ENCODE measurements at places on chromosomes 1 and 21.

GRCh38 chr1:82542141-82542540 lies 741.4 kb downstream of the ADGRL2 start:
- no peak overlapping the region for H3K27ac ChIP-seq
- H3K4me3 ChIP-seq, result no peak overlapping the region
- H3K36me3 ChIP-seq, result no peaks in the 10 kb centered on the region
- H3K4me1 ChIP-seq, result no peaks in the 10 kb centered on the region
- DNase-seq, result no peak
- H3K27me3 ChIP-seq, result no peaks in the 10 kb centered on the region

GRCh38 chr1:228164561-228165371 lies 838 bp upstream of the IBA57 start:
- no peak for DNase-seq
- H3K27me3 ChIP-seq, result no peaks in the 10 kb centered on the region
- peaks cover 28% of the 10 kb centered on the region for H3K4me1 ChIP-seq
- peak overlapping the region; percentile 90 for H3K4me3 ChIP-seq
- H3K27ac ChIP-seq, result peak overlapping the region; percentile 97

GRCh38 chr1:79859212-79859948 lies 852.9 kb upstream of the ADGRL4 start:
- H3K4me1 ChIP-seq, result no peaks in the 10 kb centered on the region
- H3K4me3 ChIP-seq, result no peak overlapping the region
- DNase-seq, result no peak
- no peaks in the 10 kb centered on the region for H3K27me3 ChIP-seq
- no peak overlapping the region for H3K27ac ChIP-seq

DNA sequence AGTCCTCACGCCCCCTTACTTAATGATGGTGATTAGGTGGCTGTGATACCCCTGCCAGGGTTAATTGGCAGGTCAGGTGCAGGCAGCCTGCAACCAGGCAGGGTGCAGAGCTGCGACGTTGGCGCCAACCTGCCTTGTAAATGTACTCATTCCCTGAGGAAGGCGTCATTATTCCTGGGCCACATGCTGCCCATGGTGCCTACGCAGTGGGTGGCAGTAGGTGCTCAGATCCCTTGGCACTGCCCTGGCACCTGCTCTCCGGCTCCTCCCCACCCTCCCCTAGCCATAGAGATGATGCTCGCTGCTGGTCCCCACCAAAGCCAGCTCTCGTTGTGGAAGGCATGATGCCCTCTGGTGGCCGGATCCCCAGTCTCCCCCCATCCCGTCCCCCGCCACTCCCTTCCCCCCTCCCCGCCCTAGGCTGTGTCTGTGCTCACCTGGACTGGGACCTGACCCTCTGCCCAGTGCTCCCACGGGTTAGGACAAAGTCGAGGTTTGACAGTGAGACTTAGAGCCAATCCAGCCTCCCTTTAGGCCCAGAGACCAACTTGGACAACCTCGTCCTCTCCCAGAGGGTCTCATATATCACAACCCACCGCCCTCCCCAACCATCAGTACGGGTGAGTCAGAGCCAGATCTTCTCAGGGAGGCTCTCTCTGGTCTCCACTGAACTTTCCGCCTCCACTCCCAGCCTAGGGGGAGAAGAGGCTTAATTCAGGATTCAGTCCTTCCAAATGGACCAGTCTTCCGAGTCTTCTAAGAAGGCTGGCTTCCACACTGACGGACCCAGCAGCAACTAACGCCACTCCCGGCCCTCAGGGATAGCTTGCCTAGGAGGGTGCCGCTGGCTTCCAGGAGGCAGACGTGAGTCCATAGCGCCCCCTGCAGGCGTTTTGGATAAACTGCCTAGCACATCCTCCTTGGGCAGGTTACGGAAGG lies 5.7 kb downstream of the KRTCAP2 start:
- H3K36me3 ChIP-seq, result peaks cover 29% of the 10 kb centered on the region
- no peaks in the 10 kb centered on the region for H3K27me3 ChIP-seq
- no peak overlapping the region for H3K27ac ChIP-seq
- H3K4me1 ChIP-seq, result peaks cover 28% of the 10 kb centered on the region
- H3K4me3 ChIP-seq, result peak overlapping the region; percentile 53

DNA sequence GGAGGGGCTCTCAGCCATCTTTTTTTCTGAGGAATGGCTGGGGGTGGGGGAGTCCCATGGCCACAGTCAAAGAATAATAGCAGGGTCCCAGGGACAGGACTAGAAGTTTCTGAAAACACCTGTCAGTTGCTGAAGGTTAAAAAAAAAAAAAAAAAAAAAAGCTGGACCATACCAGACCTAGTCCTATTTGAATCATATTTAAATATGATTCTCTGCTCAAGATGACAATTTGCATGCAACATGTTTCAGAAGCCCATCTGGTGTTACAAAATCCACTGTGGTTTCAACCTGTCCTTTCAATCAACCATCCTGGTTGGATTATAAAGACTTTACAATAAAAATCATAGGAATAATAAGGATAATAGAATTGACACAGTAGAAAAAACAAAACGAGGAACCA lies 153.7 kb downstream of the TENT5C start:
- no peak overlapping the region for H3K27ac ChIP-seq
- H3K27me3 ChIP-seq, result peaks cover 28% of the 10 kb centered on the region
- peaks cover 6% of the 10 kb centered on the region for H3K4me1 ChIP-seq
- no peak overlapping the region for H3K4me3 ChIP-seq

GRCh38 chr1:25716320-25716719 lies 83.7 kb upstream of the SELENON start:
- no peak overlapping the region for H3K27ac ChIP-seq
- no peak overlapping the region for H3K4me3 ChIP-seq
- H3K4me1 ChIP-seq, result peaks cover 6% of the 10 kb centered on the region

DNA sequence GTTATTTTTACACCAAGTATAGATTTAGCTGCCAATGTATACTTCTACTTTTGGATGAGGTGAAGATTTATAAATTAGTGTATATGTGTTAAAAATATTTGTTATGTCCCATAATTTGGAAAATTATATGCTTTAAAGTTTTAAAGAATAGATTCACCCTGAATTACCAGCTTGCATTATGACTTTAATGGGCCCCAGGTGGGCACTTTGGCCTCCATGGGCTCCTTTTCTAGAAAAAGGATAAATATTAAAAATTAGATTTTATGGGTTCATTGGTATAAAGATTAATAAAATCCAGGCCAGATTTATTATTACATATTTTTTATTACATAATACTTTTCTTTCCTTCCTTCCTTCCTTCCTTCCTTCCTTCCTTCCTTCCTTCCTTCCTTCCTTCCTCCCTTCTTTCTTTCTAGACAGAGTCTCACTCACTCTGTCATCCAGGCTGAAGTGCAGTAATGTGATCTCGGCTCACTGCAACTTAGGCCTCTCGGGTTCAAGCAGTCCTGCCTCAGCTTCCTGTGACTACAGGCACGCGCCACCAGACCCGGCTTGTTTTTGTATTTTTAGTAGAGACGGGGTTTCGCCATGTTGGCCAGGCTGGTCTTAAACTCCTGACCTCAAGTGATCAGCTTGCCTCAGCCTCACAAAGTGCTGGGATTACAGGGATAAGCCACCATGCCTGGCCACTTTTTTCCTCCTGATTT lies 21.9 kb downstream of the KMO start:
- H3K4me3 ChIP-seq, result no peak overlapping the region
- H3K4me1 ChIP-seq, result peaks cover 21% of the 10 kb centered on the region
- H3K36me3 ChIP-seq, result peaks cover 2% of the 10 kb centered on the region
- H3K27ac ChIP-seq, result no peak overlapping the region
- no peak for DNase-seq

DNA sequence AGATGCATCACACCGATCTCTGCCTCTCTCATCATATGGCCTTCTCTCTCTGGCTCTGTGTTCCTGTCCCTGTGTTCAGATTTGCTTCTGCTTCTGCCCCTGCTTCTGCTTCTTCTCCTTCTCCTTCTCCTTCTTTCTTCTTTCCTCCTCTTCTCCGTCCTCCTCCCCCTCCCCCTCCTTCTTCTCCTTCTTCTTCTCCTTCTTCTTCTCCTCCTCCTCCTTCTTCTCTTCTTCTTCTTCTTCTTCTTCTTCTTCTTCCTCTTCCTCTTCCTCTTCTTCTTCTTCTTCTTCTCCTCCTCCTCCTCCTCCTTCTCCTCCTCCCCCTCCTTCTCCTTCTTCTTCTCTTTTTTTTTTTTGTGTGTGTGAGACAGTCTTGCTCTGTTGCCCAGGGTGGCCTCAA lies 139.9 kb upstream of the KLHDC7A start:
- no peaks in the 10 kb centered on the region for H3K27me3 ChIP-seq
- H3K27ac ChIP-seq, result no peak overlapping the region
- no peak for DNase-seq
- H3K4me1 ChIP-seq, result no peaks in the 10 kb centered on the region
- no peak overlapping the region for H3K4me3 ChIP-seq

DNA sequence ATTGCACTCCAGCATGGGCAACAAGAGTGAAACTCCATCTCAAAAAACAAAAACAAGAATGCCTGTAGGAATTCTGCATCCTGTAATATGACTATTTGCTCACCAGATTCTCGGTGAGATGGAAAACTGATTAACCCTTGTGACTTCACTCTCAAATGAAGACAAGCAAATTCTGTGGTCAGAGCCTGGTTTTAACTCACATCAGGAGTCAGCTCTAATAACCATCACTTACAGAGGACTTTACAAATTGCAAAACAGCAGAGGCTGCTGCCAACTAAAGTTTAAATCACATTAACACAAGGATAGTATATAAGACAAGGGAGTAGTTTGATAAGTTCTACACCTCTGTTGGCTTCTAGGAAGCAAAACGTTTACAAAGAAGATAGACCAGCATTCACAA lies 35.7 kb upstream of the FAM163A start:
- H3K27me3 ChIP-seq, result no peaks in the 10 kb centered on the region
- no peaks in the 10 kb centered on the region for H3K36me3 ChIP-seq
- peaks cover 7% of the 10 kb centered on the region for H3K4me1 ChIP-seq
- no peak overlapping the region for H3K27ac ChIP-seq
- DNase-seq, result no peak

GRCh38 chr21:44569861-44570517 lies 3.5 kb upstream of the KRTAP10-4 start:
- H3K4me3 ChIP-seq, result no peak overlapping the region
- H3K27ac ChIP-seq, result no peak overlapping the region
- DNase-seq, result no peak
- H3K4me1 ChIP-seq, result peaks cover 5% of the 10 kb centered on the region
- no peaks in the 10 kb centered on the region for H3K36me3 ChIP-seq
- peaks cover 3% of the 10 kb centered on the region for H3K27me3 ChIP-seq

- DNase-seq, result no peak
- H3K4me3 ChIP-seq, result no peak overlapping the region
- no peak overlapping the region for H3K27ac ChIP-seq
- H3K36me3 ChIP-seq, result peaks cover 2% of the 10 kb centered on the region
- H3K27me3 ChIP-seq, result peaks cover 42% of the 10 kb centered on the region
- H3K4me1 ChIP-seq, result peaks cover 9% of the 10 kb centered on the region
Observed at GRCh38 chr1:200039849-200040474, 12.5 kb downstream of the NR5A2 start.

- no peaks in the 10 kb centered on the region for H3K27me3 ChIP-seq
- DNase-seq, result no peak
- H3K4me3 ChIP-seq, result no peak overlapping the region
- no peaks in the 10 kb centered on the region for H3K36me3 ChIP-seq
- no peak overlapping the region for H3K27ac ChIP-seq
Observed at GRCh38 chr21:40795313-40795712, 51.6 kb downstream of the DSCAM start.

GRCh38 chr1:5928714-5929400 lies 63.4 kb downstream of the NPHP4 start:
- H3K27ac ChIP-seq, result no peak overlapping the region
- peaks cover 19% of the 10 kb centered on the region for H3K4me1 ChIP-seq
- DNase-seq, result no peak
- no peaks in the 10 kb centered on the region for H3K27me3 ChIP-seq
- H3K36me3 ChIP-seq, result peaks cover 24% of the 10 kb centered on the region

DNA sequence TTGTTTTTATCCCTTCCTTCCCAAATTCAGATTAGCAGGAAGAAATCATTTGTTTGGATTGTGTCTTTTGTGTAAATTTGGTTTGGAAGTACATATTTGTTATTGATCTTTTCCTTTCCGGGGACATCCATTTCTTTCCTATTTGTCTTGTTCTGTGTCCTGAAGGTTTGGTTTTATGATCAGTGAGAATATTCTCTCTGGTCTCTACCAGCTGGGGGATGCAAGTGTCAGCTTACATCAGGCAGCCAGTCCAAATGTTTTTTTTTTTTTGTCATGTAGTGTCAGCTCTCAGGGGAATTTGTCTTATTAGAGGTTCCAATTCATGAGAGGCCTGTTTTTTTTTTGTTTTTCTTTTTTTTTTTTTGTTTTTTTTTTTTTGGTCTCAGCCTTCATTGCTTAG lies 479.2 kb upstream of the LRRC7 start:
- no peaks in the 10 kb centered on the region for H3K36me3 ChIP-seq
- no peaks in the 10 kb centered on the region for H3K4me1 ChIP-seq
- no peaks in the 10 kb centered on the region for H3K27me3 ChIP-seq
- H3K4me3 ChIP-seq, result no peak overlapping the region
- no peak for DNase-seq
- H3K27ac ChIP-seq, result no peak overlapping the region
